Cardiac muscle cell (in vitro differentiated cells and primary cell): ENCODE measurements at places on chromosomes 1 and 21. TPM values are rescaled to one million over a fixed set of nuclear protein-coding genes. Genes with fewer than 3 reads are reported as not detected.
A peak's percentile ranks its signal among the peaks of the same experiment; 100 is the strongest.

- peak; percentile 59 for DNase-seq
Measured at GRCh38 chr1:88973520-88974137, 18.8 kb downstream of the KYAT3 start.

DNA sequence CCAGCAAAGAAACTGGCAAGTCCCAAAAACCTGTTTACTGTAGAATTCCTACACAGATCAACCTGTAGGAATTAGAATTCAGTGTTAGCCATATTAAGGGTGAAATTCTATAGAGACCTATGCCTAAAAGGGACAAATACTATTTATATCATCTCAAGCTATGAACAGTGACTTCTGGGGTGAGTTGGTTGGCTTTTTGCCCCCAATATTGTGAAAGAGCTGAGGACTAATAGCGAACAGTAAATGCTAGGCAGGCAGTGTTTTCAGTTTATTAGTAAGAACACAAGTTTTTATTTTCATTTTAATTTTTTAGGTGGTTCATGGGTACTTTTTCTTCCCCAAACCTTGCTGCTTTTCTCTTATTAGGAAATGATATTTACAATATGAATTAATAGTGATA, 15.3 kb downstream of the SLC16A4 start:
- no peak for DNase-seq

The FMOD gene
- total RNA-seq: 2.3 and 8.2 TPM in 2 replicates

DNA sequence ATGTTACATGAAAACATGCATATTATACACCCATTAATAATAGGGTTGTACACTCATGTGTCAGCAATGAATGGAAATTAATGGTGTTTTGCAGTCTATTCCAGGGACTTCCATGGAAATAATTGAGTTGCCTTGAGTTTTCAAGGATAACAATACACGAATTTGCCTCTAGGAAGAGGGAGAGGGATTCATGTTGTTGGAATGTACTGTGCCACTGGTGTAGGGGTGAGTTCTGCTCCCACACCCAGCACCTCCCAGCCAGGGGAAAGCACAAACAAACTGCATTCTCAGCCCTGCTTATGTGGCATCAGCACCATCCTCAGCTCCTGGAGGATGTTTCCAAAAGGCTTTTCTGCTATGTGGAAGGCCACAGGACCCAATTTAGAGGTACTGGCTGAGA, 57.8 kb downstream of the BCAR3 start:
- peak; percentile 60 for DNase-seq

DNA sequence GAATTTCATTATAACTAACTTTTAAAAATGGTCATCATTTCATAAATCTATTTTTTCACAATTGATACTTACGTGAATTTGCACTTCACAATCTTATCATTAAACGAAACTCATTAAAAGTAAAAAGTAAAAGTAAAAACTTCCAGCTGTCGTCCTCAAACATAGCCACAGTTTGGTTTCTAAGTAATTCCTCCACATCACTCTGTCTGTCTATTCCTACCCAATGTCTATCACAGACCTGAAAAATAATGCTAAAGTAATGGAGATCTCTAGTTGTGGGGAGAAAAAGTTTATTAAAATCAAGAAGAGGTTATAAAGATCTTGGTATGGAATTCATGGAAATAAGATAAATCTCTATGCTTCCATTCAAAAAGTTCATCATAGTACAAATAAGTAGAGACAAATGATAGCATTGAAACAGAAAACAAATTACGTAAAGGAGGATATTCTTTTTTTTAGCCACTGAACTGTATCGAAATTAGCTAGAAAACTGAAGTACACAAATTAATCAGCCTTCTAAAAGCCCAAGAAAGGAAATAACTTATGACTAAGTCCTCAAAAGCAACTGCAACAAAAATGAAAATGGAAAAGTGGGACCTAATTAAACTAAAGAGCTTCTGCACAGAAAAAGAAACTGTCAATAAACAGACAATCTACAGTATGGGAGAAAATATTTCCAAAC, 148.6 kb downstream of the TIAM1 start:
- no peak for DNase-seq

The CYP4Z1 gene
- total RNA-seq: not detected in 2 replicates

DNA sequence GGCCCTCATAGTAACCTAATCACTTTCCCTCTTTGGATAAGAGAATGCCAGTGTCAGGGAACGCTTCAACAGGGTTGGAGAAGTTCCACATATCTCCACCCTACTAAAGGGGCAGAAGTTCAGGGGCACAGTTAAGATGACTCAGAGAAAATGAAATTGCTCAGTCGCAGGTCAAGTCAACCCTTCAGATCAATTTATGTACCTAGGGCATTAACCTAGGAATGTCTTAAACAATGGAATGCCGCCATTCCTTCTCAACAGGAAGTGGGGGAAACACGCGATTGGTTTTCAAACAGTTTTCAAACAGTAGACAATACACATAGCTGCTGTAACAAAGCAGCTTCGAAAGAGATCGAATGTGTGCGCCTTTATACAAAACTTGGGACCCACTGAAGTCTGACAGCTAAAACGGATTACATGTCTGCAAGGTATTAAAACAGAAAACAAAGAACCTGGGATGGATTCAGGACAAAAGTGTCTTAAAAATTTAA, 897 bp downstream of the SLC25A24 start:
- no peak for DNase-seq

The NVL gene
- total RNA-seq: 32.7 and 33.3 TPM in 2 replicates

DNA sequence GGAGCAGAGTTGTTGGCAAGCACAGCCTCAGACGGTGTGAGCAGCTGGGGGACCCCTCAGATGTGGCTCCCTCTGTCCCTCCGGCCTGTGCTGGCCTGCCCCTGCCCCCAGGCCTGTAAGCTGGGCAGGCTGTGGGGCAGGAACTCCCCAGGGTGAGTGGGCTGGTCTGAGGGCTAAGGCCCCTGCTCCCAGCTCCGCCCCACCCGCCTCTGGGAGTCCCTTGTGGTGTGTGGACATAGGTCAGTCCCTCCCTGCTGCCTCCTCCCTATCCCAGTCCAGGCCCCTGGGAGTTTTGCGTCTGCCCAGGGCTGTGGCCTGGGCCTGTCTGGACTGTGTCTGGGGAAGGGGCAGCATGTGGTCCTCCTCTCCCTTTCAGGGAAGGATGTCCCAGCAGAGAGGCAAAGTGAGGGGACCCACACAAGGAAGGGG, 3.6 kb upstream of the VWA1 start:
- DNase-seq: peak; percentile 63

GRCh38 chr1:247639381-247639981, 34.1 kb downstream of the OR2G3 start:
- DNase-seq: peak; percentile 46
